ENCODE measurements at places on chromosomes 2 and 18. TPM values are rescaled to one million over a fixed set of nuclear protein-coding genes. Genes with fewer than 3 reads are reported as not detected.
A peak's percentile ranks its signal among the peaks of the same experiment; 100 is the strongest.

- no peaks in the 10 kb centered on the region for H3K27me3 ChIP-seq
- no peak overlapping the region for H3K4me3 ChIP-seq
- no peak for DNase-seq
- no peak overlapping the region for H3K27ac ChIP-seq
- H3K36me3 ChIP-seq, result no peaks in the 10 kb centered on the region
Measured at GRCh38 chr2:28904295-28904694, 9.8 kb downstream of the WDR43 start.

DNA sequence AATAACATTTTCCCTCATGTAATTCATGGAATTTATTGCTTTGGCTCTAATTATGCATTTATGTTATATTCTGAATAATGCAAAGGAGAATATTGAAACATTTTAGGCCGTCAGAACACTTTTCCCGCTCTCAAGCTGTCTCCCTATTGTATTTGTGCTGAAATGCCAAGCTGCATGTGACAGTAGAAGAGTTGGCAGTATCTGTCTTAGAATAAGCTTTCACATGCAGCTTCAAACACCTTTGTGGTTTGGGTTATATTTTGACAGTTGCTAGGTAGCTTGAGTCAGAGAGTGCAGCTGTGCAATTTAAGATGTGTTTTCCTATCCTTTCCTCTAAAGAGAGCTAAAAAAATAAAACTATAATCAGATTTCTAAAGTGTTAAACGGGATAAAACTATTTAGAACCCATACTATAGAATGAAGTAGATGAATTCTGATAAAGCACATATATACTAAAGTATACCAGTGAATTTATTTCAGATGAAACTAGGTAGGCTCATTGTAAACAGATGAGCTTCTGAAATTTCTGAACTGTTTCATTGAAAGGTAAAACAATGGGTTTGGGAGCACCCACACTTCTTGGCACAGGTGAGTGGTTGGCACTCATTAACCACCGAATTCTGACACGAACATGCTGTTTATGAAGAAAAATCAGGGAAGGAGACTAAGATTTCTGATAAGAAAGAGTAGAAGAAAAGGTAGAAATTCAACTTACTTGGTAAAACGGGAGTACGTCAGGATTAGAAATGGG, 43.4 kb downstream of the PLCL1 start:
- peak overlapping the region; percentile 70 for H3K27ac ChIP-seq
- H3K4me3 ChIP-seq, result no peak overlapping the region
- H3K4me1 ChIP-seq, result peaks cover 54% of the 10 kb centered on the region
- DNase-seq, result no peak
- H3K36me3 ChIP-seq, result no peaks in the 10 kb centered on the region
- H3K27me3 ChIP-seq, result no peaks in the 10 kb centered on the region

GRCh38 chr2:36044411-36044810, 311.2 kb upstream of the CRIM1 start:
- H3K27me3 ChIP-seq, result no peaks in the 10 kb centered on the region
- no peaks in the 10 kb centered on the region for H3K4me1 ChIP-seq

DNA sequence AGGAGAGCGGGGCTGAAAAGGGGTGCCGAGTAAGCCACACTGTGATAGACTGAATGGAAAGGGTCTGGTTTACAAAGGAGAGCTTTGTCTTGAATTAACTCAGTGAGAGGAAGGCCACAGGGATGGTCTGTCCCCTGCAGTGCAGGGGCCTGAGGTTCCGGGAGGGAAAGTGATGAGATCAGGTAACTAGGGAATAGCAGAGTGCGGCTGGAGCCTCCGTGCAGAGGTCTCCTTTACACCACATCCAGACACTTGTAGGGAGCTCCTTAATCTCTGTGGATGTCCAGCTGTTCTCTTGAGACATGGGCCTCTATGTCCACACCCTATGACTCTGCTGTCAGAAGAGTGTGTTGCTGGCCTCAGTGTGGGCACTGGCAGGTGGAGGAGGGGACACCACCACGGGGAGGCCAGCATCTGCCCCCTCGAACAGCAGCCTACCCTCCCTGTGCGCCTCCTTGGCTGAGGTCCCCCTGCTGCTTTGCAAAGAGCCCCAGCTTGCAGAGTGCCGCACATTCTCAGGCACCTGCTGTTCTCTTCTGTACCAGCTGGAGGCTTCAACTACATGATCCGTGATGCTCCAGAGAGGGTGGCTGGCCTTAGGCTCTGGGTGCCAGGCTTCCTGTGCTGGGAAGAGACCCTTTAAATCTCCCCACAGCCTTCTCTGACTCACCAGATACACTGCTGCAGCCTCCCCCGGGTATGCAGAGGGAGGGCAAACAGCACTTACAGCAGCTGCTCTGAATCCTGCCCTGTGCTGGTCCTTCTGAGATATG, 25.9 kb downstream of the ENOSF1 start:
- DNase-seq, result no peak
- H3K27me3 ChIP-seq, result no peaks in the 10 kb centered on the region
- no peak overlapping the region for H3K4me3 ChIP-seq
- H3K27ac ChIP-seq, result no peak overlapping the region
- H3K4me1 ChIP-seq, result peaks cover 4% of the 10 kb centered on the region

DNA sequence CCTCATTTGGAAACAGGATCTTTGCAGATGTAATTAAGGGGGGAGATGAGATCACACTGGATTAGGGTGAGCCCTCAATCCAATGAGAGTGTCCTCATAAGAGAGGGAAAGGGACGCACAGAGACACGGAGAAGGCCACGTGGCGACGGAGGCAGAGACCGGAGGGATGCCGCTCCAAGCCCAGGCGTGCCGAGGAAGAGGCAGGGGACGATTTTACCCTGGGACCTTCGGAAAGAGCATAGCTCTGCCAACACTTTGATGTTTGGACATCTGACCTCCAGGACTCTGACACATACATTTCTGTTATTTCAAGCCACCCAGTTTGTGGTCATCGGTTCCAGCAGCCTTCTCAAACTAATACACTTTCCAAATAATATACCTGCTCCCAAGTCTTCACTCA, 84.4 kb upstream of the ZCCHC2 start:
- DNase-seq, result no peak
- H3K36me3 ChIP-seq, result no peaks in the 10 kb centered on the region
- no peaks in the 10 kb centered on the region for H3K4me1 ChIP-seq
- H3K4me3 ChIP-seq, result no peak overlapping the region
- H3K27ac ChIP-seq, result no peak overlapping the region

DNA sequence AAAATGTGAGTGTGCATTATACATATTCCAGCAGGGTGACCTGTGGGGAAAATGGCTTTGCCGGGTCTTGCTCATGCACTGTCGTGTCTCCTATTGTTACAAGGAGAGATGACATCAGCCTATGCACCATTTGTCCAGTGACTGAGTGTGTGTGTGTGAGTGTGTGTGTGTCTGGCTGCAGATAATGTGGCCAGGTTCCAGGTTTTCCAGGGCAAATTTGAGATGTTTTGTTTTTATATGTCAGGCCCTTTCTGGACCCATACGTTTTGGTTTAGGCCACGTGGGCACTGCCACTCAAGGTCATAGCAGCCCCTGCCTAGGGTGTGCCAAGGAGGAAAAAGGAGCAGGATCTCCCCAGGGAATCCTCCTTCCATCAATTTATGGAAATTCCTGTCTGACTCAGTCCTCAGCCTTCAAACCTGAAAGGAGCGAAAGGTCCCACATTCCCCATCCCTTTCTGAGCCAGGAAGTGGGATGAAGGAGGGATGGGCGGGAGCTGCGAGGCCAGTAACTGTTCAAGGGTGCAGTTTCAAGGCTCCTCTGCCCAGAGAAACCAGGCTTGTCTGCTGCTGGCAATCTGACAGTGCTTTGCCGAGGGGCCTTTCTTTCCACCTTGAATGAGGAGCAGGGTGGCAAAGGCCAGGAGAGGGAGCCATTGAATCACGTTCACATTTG, 93.0 kb upstream of the SMAD2 start:
- no peak overlapping the region for H3K4me3 ChIP-seq
- no peak overlapping the region for H3K27ac ChIP-seq
- H3K27me3 ChIP-seq, result peaks cover 38% of the 10 kb centered on the region

DNA sequence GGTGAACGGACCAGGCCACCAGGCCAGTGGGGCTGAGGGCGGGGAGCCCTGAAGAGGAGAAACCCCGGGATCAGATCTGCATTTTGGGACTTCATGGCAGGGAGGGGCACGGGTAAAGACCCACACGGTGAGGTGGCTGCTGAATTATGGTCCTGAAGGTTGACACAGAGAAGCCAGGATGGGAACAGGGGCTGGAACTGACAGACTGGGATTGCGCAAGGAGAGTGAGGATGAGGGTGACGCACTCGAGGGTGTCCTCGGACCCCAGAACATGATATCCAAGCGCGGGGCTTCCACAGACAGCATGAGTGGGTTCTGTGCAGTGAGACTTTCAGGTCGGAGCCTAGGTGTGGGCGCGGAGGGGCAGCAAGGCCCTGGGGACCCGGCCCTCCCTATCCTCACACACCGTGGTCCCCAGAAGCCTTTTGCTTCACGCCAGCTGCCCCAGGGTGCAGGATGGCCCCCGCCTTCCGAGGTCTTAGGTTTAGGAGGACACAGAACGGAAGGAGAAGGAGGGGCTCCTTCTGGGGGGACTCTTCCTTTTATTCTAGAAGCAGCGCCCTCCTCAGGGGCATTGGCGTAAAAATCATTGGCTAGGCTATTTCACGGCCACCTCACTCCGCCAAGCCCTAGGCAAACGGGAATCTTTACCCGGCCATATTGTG, 416.8 kb upstream of the HS6ST1 start:
- H3K4me3 ChIP-seq, result no peak overlapping the region
- H3K27me3 ChIP-seq, result peaks cover 35% of the 10 kb centered on the region

DNA sequence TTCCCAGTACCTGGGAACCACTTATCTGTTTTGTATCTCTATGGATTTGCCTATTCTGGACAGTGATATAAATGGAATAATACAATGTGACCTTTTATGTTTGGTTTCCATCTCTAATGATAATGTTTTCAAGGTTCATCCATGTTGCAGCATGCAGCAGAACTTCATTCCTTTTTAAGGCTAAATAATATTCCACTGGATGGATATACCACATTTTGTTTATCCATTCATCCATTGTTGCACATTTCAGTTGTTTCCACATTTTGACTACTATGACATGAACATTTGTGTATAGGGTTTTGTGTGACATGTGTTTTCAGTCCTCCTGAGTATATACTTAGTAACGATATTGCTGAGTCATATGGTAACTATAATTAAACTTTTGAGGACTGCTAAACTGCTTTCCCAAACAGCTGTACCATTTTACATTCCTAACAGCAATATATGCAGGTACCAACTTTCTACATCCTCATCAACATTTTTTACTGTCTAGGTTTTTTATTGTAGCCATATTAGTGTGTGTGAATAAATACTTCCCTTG, 17.7 kb upstream of the MARCHF7 start:
- no peak overlapping the region for H3K4me3 ChIP-seq
- no peak for DNase-seq
- H3K36me3 ChIP-seq, result no peaks in the 10 kb centered on the region
- no peaks in the 10 kb centered on the region for H3K27me3 ChIP-seq

DNA sequence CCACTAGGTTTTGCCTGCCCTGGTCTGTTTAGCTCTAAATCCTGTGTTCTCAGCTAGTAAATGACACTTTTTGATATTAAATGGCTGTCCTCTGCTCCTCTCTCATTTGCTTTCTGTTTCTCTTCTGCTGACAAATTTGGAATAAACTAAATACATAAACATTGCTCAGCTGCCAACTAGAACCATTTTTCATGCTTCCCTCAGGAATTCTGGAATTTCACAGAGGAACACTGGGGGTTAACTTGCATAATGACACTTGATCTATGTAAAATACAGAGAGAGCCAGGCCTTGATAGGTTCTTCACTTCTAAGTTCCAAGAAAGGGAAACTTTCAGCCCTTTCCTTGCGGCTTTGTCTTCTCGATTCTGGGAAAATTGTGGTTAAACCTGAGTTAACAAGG, 450.6 kb upstream of the ST6GAL2 start:
- no peak overlapping the region for H3K4me3 ChIP-seq
- no peaks in the 10 kb centered on the region for H3K27me3 ChIP-seq
- no peak for DNase-seq
- no peaks in the 10 kb centered on the region for H3K36me3 ChIP-seq

DNA sequence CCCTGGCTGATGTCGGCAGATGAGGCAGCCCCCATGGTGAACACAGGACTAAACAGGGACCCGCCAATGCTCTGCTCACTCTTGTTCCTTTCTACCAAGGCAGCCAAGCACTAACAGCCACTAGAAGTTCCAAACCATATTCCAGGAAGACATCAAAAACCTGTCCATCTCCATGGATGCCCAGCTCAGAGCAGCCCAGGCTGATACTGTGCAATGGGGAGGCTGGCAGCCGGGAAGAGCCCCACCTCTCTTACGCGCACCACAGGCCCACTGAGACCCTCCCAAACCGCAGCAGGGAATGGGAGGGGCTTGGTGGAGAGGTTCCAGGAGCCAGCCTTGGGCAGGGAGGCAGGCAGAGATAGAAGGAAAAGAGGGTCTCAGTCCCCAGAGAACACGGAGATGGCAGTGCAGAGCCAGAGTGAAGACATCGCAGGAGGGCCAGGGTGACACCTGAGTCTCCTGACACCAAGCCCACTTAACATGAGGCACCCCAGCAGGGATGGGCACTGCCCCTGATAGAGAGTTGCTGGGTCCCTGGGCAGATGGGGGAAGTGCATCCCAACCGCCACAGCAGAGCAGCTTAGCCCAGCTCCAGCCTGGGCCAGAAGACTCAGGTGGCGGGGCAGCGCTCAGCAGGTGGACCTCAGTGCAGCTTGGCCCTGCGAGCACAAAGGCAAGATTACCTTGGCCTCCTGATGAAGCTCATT, 3.4 kb downstream of the HS6ST1 start:
- no peaks in the 10 kb centered on the region for H3K36me3 ChIP-seq
- no peak overlapping the region for H3K4me3 ChIP-seq
- no peak overlapping the region for H3K27ac ChIP-seq
- H3K27me3 ChIP-seq, result peaks cover 18% of the 10 kb centered on the region
- no peak for DNase-seq
- peaks cover 6% of the 10 kb centered on the region for H3K4me1 ChIP-seq

GRCh38 chr2:200795028-200795440, 16.7 kb upstream of the BZW1 start:
- H3K27ac ChIP-seq, result no peak overlapping the region
- H3K4me1 ChIP-seq, result no peaks in the 10 kb centered on the region
- H3K27me3 ChIP-seq, result no peaks in the 10 kb centered on the region
- no peaks in the 10 kb centered on the region for H3K36me3 ChIP-seq
- no peak for DNase-seq

DNA sequence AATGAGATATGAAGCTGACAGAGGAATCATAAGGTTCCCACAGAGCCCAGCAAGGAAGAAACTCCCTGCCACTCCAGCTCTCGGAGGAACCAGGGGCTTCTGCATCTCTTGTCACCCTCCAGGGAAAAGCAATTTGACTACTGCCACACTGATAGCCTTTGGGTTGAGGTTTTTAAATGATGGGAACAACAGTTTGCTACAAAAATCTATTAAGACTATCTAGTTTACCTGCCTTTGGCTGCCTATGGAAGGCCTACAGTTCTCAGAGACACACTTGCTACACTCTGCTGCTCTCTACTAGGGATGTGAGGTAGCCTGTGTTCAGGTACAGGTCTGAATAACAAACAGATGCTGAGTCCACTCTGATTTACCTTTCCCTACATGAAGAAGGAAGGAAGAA, 161.9 kb downstream of the NBAS start:
- H3K36me3 ChIP-seq, result no peaks in the 10 kb centered on the region
- H3K27ac ChIP-seq, result no peak overlapping the region
- H3K4me1 ChIP-seq, result no peaks in the 10 kb centered on the region
- no peak overlapping the region for H3K4me3 ChIP-seq
- DNase-seq, result no peak

- no peak overlapping the region for H3K4me3 ChIP-seq
- DNase-seq, result no peak
- no peaks in the 10 kb centered on the region for H3K27me3 ChIP-seq
- H3K4me1 ChIP-seq, result no peaks in the 10 kb centered on the region
Measured at GRCh38 chr2:42849311-42849710, 56.9 kb upstream of the HAAO start.

The CD8B2 gene
- total RNA-seq, result 1.3 TPM

All from T-cell (primary cell).